NCI-H446 (cell line): ENCODE measurements at places on chromosomes 2 and 18.

GRCh38 chr2:203645831-203646230 is 60.6 kb upstream of the CD28 start:
- DNase-seq: no peak

DNA sequence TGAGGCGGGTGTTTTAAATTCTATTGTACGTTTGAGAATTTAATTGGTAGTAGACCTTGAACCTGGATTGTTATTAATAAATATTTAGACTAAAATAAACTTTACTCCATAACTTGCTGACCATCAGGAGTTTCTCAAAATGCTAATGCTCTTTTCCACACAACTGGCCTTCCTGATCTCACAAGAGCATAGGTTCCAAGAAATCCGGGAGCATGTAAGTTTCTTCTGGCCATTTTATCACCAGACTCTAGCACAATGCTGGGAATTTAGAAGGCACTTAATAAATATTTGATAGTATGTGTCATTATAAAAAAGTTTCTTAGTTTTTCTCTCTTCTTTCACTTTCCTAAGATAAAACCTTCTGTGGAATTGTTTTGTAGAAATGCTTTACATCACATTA is 2047.1 kb downstream of the SUCLG1 start:
- no peak for DNase-seq

- no peak for DNase-seq
These were observed 14.6 kb downstream of the CYP27C1 start for GRCh38 chr2:127205218-127206125.

DNA sequence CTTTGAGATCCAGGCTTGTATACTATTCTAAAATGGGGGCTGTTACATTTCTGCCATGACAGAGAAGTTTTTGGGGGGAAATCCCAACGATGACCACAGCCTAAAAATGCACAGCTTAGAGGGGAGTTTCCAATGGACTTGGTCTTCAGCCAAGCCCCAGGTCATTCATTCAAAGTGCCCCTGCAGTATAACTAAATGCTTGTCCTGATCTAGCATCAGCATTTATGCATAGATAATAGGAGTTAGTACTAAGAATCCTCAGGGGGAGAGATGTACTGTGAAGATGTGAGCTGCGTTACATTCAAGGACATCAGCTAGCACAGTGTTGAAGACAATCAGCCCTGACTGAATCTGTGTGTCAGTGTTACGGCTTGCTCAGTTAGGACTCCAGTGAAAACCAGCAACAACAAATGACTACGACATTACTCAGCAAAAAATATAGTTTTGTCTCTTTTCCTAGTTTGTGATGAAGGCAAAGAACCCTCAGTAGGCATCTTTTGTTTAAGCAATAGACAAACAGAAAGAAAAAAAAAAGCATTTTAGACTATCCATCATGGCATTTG is 160.9 kb downstream of the ZEB2 start:
- DNase-seq: no peak

DNA sequence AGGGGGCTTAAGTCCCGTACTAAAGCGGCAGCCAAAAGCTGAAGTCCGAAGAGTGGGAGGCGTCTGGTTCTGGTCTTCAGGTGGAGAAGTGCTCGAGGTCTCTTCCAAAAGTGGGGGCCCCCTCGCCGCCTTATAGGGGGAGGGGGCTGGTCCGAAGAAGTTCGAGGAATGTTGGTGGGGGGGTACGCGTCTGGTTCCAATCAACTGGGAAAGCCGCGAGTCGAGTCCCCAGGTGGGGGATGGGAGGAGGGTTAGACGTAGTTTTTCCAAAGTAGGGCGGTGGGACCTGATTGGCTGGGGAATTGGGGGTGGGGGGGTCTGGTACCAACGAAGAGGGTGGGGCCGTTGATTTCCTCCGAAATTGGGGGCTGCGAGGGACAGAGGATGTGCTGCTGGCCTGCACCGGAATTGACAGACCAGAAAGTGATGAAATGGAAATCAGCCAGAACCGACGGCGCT is 594 bp downstream of the ITM2C start:
- DNase-seq: no peak

- no peak for DNase-seq
These were observed 93.5 kb upstream of the OTOS start for GRCh38 chr2:240233885-240234502.

DNA sequence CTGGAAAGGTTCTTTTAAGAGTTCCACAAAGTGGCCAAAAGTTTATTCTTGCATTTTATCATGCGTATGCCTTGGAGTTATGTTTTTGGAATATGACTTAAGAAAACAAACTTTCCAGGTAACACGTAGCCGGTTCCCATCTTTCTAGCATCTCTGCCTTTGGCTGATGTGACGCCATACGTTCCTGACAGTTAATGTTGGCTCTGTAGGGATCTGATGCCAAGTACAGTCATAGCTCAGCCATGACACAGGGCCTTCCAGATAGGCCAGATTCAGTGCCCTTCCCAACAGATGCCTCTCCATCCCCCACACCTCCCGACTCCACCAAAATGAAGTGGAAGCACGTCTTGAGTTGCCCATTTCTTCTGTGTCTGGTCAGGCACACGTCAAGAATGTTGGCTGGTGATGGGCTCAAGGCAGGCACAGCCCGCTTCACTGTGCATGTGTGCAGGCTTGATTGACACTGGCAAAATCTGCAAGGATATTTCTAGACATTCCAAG is 51.0 kb upstream of the THOC1 start:
- DNase-seq: no peak

DNA sequence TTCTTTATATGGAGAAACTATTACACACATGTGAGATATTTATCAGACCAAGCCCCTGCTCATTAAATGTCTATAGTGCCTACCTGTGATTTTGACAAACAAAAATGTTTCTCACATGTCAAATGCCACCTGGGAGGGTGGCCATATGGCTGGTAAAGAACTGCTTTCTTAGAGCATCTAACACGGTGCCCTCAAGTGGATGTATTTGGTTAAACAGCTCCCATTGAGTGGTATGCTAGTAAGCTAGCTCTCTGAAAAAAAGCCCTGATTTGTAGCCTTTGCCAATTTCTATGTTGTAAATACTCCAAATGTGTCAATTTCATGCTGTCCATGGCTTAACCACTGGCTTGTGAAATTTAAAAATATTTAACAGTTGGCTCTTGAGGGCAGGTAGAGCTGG is 94.6 kb downstream of the PMAIP1 start:
- peak; percentile 29 for DNase-seq

DNA sequence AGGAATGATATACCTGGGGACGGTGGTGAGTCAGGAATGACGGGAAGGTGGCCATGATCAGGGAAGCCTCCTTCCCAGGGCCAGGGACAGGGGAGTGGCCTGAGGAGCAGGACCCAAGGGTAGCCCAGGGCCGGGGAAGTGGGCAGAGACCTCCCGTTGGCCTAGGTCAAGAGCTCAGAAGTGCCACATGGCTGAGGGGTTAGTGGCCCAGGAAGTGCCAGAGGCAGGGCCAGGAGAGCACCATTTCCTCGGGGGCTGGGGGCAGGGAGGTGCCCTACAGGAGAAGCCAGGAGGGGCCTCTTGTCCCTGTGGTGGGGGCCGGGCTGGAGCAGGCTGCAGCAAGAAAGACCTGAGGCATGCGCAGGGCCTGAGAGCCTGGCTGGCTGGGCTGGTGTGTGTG is 152.3 kb upstream of the ZSWIM2 start:
- DNase-seq: no peak

GRCh38 chr2:209499069-209499468 is 75.2 kb downstream of the MAP2 start:
- no peak for DNase-seq

DNA sequence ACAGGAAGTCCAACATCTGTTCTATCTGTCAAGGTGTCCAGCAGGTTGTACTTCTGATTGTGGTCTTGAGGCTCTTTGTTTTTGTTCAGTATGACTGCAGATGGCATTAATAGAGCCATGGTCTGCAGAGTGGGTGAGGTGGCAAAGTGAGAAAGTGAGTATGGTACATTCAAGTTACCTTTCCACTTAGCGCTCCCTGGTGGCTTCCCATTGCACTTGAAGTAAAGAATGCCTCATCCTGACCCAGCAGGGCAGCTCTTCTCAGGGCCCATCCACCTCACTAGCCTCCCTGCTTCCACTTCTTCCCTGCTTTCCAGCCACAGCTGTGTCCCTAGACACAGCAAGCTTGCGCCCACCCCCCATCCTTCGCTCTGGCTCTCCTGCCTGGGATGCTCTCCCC is 148.0 kb upstream of the ALPP start:
- no peak for DNase-seq

- DNase-seq: no peak
These were observed 1.1 kb downstream of the SEPTIN2 start for GRCh38 chr2:241316825-241317224.

DNA sequence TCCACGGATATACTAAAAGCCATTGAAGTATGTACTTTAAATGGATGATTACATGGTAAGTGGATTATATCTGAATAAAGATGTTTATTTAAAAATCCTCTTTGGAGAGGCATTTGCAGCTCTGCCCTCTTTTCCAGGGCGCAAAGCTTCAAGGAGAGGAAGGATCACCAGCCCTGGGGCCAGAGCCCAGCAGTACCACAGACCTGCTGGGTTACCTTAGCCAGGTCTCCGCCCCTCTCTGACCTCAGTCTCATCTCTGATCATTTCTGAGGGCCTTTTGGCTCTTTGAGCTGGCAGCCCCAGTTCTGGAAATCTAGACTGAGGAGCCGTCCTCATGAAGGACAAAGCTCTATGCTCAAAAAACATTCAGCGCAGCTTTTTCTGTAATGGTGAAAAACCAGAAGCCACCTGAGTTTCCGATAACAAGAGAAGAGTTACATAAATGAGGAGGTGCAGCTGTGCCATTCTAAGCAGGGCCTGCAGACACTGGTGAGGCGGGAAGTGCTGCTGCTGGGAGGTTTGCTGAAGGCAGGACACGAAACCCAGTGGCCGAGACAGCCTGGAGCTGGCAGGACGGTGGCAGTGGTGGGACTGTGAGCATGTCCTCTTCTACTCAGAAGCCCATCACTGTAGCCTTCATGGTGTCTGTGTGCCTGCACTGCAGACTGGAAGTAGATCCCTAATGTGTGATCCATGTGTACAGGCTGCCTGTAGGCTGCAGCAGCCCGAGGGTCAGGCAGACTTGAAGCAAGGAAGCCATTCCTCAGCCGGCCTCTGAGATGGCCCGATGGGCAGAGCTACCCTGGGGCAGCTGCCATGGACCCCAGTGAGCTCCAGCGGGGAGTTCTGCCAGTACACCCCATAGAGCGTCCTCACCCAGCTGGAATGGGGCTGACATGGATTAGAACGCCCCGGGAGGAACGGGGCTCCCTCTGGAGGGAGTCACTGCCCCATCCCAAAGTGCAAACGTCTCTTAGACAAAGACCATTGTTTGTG is 27.7 kb downstream of the ADRA2B start:
- DNase-seq: no peak

DNA sequence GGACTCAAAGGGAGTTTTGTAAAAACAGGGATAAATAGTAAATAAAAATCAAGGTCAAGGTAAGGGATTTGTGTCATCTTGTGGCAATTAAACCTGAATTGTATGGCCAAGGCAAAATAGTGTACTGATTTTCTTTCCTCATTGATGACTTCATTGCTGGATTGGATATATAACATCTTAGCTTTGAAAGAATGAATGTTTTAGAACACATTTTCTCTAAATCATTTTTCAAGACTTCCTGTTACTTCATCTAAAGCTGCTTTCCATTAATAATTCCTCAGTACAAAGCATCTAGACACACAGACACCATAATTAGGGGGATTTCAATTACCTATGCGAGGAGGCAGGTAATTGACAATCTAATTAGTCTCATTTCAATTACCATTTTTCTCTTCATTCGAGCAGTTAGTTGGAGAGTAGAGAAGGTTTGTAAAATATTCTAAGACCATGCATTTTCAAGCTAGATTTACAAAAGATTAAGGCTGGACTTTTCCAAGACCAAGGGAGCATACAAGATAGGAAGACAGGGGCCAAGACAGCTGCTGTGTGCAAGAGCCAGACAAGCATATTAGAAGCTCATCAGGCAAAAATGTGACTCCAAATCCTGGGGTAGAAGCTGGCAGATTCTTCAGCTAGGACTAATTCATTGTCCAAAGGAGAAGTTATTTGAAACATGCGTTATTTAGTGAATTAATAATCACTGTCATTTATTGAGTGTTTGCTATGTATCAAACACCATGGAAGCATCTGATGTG is 253.6 kb downstream of the EPHA4 start:
- no peak for DNase-seq

- DNase-seq: no peak
These were observed 19.5 kb upstream of the GLS start for GRCh38 chr2:190860985-190861680.

DNA sequence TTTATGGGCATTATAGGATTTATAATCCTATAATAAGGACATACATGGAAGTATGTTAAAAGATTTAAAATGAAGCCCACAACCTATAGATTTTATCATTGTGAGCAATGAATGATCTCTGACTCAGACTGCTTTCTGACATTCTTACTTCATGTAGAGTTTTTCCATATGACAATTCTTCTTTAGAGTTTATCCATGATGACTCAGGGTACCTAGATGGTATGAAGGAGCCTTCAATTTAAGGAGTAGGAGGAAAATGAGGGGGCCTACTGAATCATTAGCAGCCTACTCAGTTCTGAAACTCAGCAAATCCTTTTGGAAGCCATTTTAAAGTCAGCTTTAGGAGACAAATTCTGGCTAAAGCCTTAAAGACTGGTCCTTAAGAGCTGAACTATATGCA is 10.4 kb downstream of the PELI1 start:
- no peak for DNase-seq

DNA sequence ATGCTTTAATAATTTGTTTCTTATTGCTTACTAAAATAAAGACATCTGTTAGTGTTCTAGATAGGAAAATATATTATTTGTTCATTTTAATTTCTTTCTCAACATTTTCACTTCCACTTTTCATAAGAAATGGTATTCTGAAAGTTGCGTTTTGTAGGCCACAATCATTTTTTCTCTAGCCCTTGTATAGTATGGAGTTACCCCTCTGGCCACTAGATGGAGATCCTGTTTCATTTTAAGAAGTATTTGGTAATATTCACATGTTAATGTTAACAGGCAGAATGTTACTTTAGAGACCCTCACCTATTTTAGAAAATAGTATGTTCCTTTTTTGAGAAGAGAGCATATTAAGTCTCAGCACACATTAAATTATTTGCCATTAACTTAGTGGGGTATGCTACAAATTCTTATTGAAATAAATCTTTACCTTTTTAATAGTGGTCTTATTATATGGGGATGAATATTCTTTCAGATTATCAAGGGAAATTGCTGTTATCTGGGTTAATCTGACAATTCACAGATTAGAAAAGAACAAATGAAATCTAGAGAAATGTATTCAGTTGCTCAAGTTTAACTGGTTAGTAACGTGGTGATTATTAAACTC is 73.9 kb upstream of the TTC27 start:
- no peak for DNase-seq

DNA sequence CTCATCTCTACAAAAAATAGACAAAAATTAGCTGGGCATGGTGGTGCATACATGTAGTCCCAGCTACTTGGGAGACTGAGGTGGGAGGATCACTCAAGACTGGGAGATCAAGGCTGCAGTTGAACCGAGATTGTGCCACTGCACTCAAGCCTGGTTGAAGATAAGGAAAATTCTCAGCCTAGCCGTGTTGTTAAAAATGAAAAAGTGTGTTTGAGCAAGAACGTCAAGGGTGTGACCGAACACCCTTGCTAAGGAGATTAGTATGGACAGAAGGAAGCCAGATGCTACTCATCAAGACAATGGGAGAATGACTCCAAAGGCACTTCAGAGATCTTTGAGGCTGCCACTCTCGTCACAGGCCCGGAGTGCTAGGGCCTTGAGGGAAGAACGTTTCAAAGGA is 70.0 kb upstream of the NDUFV2 start:
- DNase-seq: no peak

GRCh38 chr2:130986890-130987493 is 106.3 kb downstream of the FAM168B start:
- DNase-seq: no peak

- DNase-seq: no peak
These were observed 435.0 kb downstream of the TMEM182 start for GRCh38 chr2:103196802-103197201.
